Suppressor macrophage (primary cell): ENCODE measurements at places on chromosomes 1 and 21.
A peak's percentile ranks its signal among the peaks of the same experiment; 100 is the strongest.

- no peak for DNase-seq
These were observed 975.0 kb upstream of the ADGRL4 start for GRCh38 chr1:79981481-79981880.

DNA sequence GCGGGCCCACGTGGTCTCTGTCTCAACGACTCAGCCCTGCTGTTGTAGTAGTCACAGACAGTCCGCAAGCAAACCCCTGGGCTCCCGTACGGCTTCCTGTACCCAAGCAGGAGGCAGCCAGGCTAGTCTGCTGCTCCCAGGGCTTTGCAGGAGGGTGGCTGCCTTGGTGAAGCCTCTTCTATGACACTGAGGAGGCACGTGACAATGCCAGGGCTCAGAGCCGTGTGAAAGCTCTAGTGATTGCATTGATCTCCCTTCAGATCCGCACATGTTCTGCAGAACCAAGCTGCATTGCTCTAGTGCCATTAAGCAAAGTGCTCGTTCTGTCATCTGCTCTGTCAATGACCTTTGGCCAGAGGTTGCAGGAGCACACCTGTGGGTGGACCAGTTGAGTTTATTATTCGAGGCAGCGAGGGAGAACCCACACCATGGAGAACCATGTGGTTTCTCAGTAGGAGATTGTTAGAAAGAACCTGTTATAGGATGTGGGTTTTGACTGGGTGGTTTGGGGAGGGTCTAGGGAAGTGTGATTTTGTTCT is 18.0 kb downstream of the UMODL1 start:
- no peak for DNase-seq

- DNase-seq: no peak
These were observed 305.4 kb upstream of the PTBP2 start for GRCh38 chr1:96416111-96416595.

GRCh38 chr1:6248932-6249738 is 5.2 kb downstream of the HES3 start:
- peak; percentile 20 for DNase-seq

GRCh38 chr1:147771226-147772125 is 11.1 kb upstream of the GJA5 start:
- peak; percentile 50 for DNase-seq

DNA sequence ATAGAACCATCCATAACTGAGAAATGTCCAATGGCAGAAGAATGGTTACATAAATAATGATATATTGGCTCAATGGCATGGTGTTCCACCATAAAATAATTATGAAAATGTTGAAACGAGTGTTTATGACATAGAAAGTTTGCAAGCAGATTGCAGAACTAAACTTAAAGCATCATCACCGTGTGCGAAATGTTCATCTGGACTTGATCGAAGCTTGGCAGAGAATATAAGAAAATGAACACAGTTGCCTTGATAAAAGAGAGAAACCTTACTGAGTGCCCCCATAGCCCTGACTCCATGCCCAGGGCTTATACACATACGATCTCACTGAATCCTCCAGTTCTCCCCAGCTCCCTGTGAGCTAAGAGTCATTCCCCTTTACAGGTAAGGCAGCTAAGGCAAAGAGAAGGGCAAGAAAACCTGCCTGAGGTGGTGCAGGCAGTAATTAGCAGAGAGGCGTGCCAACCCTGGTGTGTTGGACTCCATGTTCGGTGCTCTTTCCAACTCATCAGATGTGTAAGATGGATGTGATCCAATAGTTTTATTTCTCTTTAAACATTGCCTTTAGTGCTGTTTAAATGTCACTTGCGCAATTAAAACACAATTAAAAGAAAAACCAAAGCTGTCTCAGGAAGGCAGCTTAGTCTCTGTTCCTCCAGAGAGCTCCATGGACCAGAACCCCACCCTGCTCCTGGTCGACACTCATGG is 21.8 kb upstream of the SPOCD1 start:
- no peak for DNase-seq
